Activated T-cell treated with anti-CD3 and anti-CD28 coated beads for 24 hours (primary cell): ENCODE measurements at places on chromosomes 1 and 21.

DNA sequence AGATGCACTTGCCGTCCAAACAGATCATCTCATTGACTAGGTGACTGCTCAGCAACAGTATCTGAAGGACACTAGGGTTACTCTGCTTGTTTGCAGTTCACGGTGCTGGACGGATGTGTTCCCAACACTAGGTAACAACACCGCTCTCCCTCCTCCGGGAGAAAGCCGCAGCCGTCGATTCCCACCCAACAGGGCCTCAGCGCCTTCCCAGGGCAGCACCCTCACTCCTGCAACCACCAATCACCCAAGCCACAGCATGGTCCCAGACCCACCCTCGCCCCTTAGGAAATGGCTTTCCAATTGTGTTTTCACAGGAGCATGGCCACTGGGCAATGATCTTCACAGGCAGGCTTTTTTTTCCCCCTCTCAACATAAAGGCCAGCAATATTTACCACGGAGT, 779 bp downstream of the TLR5 start:
- no peak for DNase-seq

DNA sequence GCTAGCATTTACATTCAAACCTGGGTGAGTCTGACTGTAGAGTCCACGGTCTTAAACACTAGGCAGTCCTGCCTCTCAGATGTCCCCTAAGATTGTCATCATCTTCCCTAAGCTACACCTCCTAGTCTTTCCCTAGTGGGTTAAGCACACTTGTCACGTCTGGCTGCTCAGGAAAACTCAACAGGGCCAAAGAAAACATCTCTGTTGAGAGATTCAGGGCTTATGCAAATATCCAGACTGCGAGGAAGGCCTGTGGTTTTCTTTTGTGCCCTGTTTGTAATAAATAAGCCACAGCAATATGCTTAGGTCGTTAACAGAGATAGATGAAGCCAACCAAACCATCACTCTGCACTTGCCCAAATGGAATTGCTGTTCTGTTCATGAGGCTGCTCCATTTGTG, 472.6 kb upstream of the DEPDC1 start:
- DNase-seq, result no peak

DNA sequence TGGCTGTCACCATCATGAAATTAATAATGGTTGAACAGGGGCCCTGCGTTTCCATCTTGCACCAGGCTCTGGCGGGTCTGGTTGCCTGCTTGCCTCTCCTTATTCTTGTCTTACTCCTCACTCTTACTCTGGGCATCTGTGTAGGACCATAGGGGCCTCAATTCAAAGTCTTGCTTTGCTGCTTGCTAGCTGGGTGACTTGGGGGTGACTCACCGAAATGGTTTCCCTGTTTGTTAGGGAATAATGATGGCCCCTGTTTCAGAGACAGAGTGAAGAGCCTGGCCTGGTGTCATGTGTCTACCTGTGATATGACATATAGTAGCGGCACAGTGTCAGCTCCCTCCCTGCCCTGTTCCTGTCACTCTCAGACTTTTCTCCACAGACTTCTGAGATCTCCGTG, 24.6 kb downstream of the KCNC4 start:
- DNase-seq, result no peak

- DNase-seq, result no peak
These were observed 167.2 kb upstream of the PROX1 start for GRCh38 chr1:213820362-213821149.
